Skin of body (tissue), 3 donors: ENCODE measurements at places on chromosomes 6 and 20.
A peak's percentile ranks its signal among the peaks of the same experiment; 100 is the strongest.

DNA sequence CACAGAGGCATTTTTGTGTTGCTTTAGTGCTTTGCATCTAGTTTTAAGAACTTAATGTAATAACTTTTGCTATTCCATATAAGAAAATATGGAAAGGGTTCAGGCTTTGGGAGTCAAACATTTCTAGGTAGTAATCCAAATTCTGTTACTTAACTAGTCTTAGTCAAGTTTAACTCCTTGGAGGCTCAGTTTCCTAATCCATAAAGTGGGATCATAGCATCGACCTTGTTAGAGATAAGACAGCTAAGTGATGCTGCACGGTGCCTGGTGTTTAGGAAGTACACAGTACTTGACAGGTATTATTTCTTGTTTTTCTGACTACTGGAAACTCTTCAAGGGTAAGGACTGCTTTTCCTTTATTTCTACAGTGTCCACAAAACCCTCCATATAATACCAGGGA, 24.5 kb upstream of the ARMH2 start:
- DNase-seq, result no peak

DNA sequence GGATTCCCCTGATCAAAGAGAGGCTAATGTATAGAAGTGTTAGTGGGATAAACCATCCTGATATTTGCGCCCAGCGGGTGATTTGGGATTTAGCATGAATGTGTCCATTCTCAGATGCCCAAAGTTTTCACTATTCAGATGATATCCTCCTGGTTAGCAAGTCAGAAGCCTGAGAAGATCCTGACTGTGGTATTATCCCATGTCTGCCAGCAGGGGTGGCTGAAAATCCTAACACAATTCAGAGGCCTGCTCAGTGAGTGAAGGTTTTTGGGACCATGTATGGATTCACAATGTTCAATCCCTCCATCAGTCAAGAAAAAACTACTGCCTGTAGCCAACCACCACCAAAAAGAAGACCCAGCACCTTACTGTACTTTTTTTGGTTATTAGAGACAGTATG, 34.1 kb upstream of the SPACA1 start:
- DNase-seq, result no peak

- no peak for DNase-seq
These were observed 167.2 kb downstream of the TFAP2C start for GRCh38 chr20:56796345-56796744.

DNA sequence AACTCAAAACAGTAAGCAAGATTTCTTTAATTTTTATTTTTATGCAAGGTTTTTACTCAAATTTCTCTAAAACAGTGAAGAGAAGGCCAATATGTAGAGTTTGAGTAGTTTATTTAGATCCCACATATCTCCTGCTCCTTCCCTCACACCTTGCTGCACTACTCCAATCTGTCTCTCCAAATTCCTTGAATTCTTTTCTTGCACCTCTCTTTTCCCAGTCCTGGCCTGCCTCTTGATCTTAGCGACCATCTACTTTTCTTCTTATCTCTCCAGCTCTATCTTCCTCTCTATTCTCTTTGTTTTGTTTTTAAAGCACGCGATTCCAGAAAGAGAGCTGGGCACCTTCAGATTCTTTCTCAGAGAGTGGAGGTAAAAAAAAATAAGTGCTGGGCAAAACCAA, 86.7 kb upstream of the KCNQ5 start:
- DNase-seq, result no peak

DNA sequence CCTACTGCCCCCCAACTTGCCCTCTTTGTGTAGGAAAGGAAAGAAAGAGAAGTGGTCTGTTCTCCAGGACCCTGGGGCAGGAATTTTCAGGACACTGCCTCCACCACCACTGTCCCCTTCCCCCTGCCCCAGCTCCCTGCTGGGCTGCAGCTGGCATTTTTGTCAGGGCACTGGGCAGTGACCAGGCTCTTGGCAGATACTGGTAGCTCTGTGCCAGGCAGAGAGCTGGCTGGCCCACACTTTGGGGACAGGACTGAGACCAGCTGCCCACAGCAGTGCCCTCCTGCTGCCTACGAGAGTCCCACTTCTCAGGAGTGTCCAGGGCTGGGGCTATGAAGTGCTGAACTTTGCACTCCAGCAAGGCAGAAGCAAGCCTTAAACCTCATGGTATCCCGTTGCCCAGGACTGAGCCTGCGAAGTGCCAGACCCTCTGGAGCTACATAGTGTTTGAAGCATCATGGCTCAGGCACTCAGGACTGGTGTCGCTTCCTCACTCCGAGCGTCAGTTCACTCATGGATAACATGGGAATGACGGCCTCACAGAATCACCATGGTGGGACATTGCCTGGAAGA, 19.3 kb downstream of the SLC13A3 start:
- DNase-seq, result no peak

- peak; percentile 21 for DNase-seq
These were observed 546 bp downstream of the C6orf136 start for GRCh38 chr6:30647242-30648116.

GRCh38 chr6:32972353-32973143, 4.2 kb downstream of the BRD2 start:
- DNase-seq, result no peak

DNA sequence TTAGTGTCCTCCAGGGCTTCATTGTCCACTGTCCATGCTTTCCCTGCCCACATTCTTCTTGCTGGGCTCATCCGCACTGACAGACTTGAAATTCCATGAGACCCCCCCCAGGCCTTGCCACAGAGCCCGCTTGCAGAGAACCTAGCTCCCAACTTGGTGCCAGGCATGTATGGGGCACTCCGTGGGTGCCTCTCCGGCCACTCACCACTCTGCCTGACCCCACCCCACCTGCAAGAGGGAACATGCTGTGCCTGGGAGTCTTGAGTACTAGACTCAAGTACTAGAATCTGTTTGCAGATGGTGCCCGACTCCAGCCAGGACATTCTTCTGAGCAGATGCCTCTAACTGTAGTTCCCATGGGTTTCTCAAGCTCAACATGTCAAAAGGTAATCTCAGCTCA, 47.9 kb downstream of the TRERF1 start:
- DNase-seq, result no peak

- DNase-seq, result no peak
These were observed 477.0 kb upstream of the CHD6 start for GRCh38 chr20:42095221-42095620.

- no peak for DNase-seq
These were observed 85.4 kb downstream of the CHMP4B start for GRCh38 chr20:33896509-33896908.

DNA sequence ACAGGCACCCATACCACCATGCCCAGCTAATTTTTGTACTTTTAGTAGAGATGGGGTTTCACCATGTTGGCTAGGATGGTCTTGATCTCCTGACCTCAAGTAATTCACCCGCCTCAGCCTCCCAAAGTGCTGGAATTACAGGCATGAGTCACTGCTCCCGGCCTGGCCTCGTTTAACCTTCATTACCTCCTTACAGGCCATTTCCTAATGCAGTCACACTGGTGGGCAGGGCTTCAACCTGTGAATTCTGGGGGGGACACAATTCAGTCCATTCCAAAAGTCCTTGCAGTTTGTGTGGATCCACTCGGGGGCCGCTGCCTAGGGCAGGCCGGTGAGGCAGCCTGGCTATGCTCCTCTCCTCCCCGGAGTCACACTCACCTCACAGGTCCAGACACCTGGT, 112.4 kb upstream of the SNX9 start:
- no peak for DNase-seq

DNA sequence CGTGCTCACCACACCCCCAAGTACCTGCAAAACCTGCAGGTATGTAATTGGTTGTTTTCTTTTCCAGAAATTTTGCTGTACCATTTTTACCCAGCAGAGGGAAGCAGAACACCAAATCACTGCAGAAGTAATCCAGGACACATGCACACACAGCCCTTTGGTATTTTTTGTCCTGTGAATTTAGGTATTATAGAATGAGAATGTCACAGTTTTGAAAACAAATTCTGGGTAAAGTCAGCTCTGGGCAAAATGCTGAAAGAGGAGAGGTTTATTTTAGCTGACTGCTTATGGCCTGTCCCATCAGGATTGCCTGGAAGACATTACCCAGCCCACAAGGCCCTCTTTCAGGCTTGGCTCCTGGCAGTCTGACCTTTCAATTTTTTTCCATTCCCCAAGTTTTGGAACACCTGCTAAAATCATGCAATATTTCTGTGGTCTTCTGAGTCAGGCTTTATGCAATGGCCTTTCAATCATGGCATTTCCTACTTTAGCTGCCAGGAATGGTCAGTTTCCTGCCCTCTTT, 3.5 kb upstream of the EFHC1 start:
- peak; percentile 49 for DNase-seq

- DNase-seq, result no peak
These were observed 234.4 kb downstream of the SYNE1 start for GRCh38 chr6:152402791-152403190.

DNA sequence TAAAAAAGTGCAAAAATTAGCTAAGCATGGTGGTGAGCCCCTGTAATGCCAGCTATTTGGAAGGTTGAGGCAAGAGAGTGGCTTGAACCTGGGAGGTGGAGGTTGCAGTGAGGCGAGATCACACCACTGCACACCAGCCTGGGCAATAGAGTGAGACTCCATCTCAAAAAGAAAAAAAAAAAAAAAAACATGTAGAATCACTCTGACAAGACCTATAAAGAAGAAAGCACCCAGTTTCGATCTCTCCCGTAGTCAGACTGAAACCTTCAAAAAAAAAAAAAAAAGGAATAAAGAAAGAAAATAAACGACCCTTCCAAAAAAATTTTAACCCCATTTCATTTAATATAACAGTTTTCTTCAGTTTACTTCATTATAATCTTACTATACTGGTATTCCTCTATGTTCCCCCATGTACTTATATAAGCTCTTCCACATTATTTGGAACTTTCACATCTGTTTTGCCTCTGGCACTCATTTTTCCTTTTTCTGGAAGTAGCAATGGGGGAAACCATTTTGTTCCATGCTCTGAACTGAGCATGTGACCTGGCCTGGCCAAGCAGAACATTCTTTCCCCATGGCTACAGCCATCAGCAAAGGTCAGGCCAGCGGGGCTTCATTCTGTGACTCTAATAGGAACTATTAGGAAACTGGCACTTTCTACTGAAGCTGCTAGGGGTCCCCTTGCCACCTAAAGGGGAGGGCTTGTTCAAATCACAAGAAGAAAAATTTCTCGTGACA, 9.6 kb downstream of the SLC18B1 start:
- no peak for DNase-seq

DNA sequence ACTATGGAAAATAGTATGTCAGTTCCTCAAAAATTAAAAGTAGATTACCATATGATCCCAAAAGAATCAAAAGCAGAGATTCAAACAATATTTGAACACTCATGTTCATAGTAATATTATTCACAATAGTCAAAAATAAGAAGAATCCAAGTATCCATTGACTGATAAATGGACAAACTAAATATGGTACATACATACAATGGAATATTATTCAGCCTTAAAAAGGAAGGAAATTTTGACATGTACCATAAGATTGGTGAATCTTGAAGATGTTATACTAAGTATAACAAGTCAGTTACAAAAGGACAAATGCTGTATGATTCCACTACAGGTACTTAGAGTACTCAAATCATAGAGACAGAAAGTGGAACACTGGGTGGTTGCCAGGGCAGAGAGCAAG, 88.3 kb upstream of the TMEM30A start:
- no peak for DNase-seq

GRCh38 chr6:113763311-113763766, 93.8 kb upstream of the MARCKS start:
- DNase-seq, result no peak

DNA sequence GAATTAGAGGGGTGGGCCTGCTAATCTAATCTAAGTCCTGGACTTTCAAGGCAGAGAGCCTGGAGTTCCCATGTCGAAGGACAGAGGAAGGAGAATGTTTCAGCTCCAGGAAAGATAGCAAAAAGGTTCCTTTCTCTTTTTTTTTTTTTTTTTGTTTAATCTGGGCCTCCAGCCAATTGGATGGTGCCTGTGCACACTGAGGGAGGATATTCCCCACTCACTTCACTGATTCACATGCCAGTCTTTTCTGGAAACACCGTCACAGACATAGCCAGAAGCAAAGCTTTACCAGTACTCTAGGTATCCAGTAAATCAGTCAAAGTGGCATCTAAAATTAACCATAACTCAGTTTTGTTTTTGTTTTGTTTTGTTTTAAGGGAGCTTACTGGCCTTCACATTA, 721.1 kb downstream of the TENT5A start:
- no peak for DNase-seq

DNA sequence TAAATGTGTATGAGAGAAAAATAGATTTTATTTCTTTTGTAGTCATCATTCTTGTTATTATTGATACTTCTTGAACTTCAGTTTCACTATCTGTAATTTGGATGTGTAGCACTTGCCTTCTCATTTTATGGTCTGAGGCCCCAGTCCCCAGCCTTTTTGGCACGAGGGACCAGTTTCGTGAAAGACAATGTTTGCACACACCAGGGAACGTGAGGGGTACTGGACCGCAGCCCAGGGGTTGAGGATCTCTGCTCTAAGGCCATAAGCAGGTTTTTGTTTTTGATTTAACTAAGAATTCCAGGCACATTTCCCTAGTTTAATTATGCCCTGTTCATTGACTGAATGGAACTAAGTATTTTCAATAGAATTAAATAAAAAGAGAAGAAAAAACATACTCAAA, 261.5 kb downstream of the BMP2 start:
- DNase-seq, result no peak

DNA sequence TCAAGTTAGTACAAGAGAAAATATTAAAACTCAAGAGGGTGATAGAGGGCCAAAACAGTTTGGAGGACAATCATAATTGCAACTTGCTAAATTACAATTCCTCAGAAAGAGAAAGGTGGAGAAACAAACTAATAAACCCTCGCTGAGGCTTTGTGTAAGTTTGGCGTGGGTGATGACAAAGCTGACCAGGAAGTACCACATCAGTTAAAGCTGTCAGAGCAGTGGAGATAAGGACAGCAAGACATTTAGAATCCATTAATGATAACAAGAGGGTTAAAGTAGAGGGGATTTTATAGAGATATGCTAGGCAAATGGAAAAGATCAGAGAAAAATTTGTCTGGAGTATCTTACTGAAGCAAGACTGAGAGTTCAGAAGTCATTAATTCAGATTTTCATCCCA, 334.4 kb downstream of the TFAP2B start:
- DNase-seq, result no peak

- DNase-seq, result no peak
These were observed 70.4 kb downstream of the PLCB4 start for GRCh38 chr20:9139106-9139833.

DNA sequence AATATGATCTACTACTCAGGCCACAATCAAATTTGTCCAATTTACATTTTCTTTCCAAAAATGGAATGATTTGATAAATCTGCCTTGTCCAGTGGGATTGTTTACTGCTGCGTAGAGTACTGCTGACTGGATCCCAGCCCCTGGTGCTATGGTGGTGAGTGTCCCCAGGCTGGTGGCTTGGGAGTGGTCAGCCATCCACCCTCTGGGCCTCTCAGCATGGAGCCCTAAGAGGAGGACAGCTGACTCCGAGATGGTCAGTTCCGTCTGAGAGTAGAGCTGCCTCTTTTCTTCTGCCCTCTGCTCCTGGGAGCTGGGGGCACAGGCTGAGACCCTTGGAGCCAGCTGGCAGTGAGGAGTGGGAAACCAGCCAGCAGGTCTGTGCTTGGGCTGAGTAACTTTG, 22.7 kb downstream of the PRDM13 start:
- no peak for DNase-seq
